Activated T-helper 1 cell treated with anti-CD3 and anti-CD28 coated beads, Interleukin-2, amount 50 U/mL, for 16 hours (primary cell): ENCODE measurements at places on chromosomes 3 and 15.

DNA sequence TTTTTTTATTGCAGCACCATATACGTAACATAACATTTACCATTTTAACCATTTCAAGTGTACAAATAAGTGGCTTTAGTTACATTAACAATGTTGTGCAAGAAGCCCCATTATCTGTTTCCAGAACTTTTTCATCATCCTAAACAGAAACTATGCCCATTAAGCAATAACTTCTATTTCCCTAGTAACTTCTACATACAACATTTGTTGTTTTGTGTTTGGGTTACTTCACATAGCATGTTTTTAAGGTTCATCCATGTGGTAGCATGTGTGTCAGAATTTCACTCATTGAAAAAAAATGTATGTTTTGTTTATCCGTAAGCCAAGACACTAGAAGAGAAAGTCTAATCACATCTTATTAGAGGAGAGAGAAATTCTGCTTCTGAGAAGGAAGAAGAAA, 450.5 kb upstream of the PDZRN3 start:
- no peak for DNase-seq

DNA sequence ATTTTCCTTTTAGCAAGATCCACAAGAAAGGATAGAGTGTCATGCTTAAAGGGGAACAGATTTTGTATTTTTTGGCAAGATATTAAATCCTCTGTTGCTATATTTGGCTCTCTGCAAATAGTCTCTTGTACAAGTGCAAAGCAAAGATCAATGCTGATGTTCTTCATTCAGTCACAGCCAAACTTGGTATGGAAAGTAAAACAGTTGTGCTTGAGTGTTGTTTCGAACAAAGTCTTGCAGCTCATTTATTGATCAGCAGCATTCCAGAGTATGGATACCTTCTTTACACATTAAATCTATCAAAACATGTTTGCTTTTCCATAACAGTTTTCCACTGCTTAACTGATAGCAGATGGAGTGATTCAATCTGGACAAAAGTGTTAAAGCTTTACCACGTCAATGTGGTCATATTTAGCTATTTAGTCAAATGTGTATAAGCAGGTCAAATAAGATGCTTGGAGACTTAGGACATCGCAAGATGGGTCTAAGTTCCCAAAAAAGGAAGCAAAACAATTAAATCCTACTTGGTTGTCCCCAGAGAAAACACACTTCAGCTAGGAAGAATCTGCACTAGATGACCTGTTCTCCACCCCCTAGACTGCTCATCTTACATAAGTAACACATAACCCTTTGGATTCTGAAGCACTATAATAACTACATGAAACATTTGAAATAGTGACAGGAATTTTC, 52.4 kb downstream of the VGLL3 start:
- DNase-seq: no peak

- DNase-seq: no peak
Observed at GRCh38 chr3:70516076-70516475, 203.6 kb upstream of the MDFIC2 start.

GRCh38 chr3:172021164-172021563, 18.2 kb upstream of the FNDC3B start:
- DNase-seq: no peak

DNA sequence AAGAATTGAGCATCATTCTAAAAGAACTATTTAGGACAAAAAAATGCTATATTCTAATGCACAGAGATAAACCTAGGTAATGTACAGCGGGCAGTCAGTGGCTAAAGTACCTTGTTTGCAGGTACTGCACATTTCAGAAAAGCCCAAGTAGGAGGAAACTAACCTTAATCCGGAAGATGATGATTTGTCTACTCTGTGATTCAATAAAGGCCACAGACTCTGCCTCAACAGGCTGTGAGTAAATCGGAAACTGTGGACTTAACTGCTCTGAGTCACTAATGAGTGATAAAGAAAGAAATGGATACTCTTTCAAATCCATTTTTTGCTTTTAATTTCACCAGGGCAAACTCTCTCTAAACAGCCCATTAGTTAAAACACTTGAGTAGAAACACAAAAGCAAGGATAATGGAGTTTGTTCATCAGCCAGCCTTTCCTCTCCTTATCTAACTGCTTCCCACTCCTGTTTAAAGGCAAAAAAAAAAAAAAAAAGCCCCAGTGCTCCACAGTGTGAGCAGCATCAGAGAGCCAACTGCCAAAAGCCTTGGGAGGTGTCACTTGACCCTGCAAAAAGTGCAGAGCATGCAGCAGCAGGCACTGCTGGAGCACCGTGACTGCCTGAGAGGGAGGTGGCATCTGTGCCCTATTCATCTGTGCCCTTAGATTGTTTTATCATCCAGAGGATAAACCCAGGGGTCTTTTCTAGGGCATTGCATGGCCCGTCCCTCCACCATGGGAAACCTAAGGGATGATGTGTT, 187.7 kb downstream of the SATB1 start:
- no peak for DNase-seq

- no peak for DNase-seq
Observed at GRCh38 chr3:50539356-50540286, 27.9 kb downstream of the C3orf18 start.

GRCh38 chr3:48404440-48405342, 25.2 kb downstream of the PLXNB1 start:
- DNase-seq: no peak

- no peak for DNase-seq
Observed at GRCh38 chr3:94028093-94028837, at the start of gene STX19. Gene STX19 (minus strand): TSS chr3:94028597. CDS start chr3:94015269, 13,328 bp downstream.

GRCh38 chr15:101489237-101489598, 289 bp downstream of the PCSK6 start:
- no peak for DNase-seq

DNA sequence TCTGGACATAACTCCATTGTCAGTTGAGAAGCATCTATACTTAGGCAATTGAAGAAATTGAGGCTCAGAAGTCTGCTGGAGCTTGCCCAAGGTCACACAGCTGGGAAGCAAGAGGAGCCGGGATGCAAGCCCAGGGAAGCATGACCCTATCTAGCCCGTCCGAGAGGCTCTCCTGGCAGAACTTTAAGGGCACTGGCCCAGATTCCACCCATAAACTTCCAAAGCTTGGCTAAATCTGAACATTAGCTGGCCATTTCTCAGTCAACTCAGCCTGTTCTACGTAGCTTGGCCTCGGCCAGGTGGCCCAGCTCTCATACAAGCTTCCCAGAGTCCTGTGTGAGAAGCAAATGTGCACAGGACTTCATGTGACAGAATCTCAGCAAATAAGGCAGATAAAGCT, 75.8 kb downstream of the LRIG1 start:
- DNase-seq: no peak

GRCh38 chr3:46921041-46921440, 43.5 kb downstream of the PTH1R start:
- no peak for DNase-seq

GRCh38 chr3:37773911-37774310, 87.8 kb upstream of the CTDSPL start:
- DNase-seq: no peak

DNA sequence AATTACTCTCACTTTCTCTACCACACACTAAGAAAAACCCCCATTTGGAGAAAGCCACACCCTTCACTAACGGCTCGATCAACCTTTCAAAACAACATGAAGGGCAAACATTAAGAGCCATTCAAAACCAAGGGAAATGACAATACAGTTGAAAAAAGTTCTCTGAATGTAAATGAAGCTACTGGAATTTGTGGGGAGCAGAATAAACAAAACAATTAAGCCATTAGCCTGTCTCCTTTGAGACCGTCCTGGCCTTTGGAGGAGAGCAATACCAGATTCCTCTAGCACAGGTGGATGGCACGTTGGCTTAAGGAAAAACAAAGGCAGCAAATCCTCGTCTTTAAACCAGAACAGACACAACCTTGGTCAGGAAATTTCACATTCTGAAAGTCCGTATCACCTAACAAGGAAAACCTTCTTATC, 18.7 kb downstream of the MYO1E start:
- DNase-seq: no peak

GRCh38 chr3:13385373-13385965, 34.7 kb downstream of the NUP210 start:
- DNase-seq: no peak

DNA sequence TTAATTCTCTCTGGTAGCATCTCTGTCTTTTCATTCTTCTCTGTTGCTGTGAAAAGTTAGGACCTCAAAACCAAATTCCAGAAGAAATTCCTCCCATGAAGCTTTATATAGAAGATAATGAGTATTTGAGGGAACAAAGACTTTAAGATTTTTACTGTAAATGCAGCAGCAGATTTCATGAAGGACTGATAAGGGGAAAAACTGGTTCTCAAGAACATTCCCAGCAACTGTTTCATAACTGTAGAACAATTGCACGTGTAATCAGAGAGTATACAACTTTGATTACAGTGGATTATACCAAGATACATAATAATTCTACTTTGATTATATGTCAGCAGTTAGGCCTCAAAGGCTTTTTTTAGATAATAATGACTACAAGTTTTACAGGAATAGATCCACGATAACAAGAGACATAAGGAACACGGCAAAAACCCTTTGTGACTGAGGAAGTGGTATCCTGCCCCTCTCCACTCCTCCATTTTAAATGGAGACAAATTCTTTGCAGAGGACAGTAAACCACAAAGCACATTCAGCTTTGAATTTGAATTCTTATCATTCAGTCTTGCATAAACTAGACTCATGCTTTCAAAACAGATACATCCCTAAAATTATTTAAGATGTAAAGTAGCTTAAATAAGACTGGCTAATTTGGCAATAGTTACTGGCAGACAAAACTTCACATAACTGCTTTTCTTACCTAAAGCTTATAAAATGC, 42.9 kb upstream of the DIPK2A start:
- DNase-seq: no peak

DNA sequence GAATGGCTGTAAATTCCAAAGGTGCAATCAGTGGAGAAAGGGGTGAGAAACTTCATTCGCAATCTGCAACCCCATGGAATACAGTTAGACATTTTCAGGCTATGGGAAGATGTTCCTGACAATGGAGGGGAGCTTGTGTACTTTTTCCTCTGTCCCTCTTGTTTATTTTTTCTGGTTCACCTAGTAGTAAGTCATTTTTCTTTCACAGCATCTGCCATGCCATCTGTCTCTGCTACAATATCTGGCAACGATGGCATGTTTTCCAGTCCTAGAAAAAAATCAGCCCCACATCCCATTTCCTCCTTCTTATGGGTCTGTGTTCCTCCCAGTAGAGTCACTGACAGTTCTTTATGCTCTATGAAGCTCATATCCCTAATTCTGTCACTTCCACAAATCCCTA, 76.0 kb downstream of the SSR3 start:
- DNase-seq: no peak

- DNase-seq: no peak
Observed at GRCh38 chr15:71599418-71600151, 210.8 kb upstream of the NR2E3 start.

GRCh38 chr15:23570486-23570885, 5.0 kb downstream of the MKRN3 start:
- no peak for DNase-seq

- no peak for DNase-seq
Observed at GRCh38 chr15:71121442-71121841, 6.2 kb downstream of the THSD4 start.

DNA sequence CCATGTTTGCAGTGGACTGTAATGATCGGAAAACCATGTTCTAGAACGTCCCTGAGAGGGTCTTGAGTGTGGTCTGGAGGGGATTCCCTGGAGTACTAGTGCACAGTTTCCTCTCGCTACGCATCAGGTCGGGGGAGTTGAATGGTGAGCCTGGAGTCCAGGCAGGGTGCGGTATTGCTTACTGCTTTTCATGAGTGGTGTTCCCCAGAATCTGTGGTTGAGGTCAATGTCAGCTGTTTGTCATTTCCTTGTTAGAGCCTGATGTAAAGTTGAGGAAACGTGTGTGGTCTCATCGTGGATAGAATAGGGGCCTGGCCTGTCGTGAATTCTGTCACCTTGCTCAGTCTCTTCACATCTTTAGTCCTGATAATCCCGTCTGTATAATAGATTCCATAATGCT, 328.2 kb upstream of the LRRFIP2 start:
- DNase-seq: no peak

DNA sequence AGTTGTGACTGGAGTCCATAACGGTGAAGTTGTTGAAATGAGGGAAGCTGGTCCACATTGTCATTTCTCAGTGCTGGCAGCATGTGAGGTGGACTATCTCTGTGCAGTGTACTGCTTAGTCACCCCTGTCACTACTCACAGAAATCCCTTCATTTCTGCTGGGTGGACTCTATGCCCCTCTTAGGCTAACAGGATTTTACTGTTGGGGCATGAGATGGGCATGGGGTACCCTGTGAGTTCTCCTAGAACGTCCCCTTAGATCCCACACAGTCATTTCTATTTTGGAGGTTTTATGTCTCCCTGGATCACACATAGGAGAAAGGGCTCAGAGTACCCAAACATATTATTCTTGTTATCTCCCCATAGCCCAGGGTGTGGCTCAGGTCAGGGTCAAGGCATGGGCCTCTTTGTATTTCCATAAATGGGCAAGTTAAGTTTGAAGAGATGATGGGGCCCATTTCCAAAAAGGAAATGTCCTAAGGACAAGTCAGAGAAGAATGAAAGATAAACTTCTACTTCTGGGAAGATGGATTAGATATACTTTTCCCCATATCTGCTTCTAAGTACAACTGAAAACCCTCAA, 15.2 kb downstream of the P2RY1 start:
- DNase-seq: no peak

DNA sequence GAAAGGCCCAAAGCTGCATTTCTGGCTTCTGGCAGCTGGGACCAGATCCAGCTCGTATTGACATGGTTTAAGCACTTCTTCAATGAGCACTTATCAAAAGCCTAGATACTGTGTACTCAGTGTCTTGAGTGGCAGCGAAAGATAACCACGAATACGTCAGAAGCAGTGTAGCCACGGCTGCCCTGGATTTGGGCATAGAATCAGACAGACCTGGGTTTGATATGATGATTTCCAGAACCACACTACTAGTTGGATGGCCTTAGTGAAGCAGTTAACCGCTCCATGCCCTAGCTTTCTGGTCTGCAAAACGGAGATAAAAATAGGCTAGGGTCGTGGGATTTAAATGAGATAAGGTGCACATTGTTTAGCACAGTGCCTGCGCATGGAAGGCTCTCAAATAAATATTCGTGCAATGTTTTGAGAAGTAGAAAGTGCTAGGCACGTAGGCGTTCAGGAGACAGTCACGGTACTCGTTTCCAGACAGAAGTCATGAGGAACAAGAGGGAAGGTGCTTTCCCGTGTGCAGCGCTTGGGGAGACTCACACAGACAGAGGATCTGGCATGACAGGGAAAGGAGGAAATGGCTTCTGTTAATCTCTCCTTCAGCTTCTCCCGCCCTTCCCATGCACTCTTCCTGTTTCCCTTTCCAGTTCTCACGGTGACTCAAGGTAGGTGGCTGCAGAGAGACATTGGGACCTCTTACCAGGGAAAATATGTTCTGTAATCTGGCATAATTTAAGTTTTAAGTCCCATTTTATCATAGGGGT, 70.3 kb downstream of the CCNL1 start:
- no peak for DNase-seq

- DNase-seq: no peak
Observed at GRCh38 chr3:17040990-17041377, 156.2 kb downstream of the PLCL2 start.

DNA sequence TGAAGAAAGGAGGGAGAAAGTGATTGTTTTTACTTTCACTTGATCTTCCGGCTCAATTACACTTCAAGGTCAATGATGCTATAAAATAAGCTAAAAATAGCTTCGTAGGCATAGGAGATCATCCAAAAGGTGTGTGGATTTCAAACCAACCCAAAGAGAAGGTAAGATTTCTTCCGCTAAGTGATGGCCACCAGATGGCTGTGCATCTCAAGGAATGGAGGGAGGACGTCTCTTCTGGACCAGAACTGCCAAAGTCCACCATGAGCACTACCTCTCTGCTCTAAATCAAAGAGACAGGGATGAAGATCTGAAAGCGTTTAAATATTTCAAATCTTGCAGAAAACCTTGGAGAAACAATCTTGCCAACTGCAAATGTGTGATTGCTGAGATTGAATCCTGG, 199.1 kb upstream of the ZPLD1 start:
- DNase-seq: no peak
